ENCODE measurements at places on chromosomes 2 and 18.

- no peak for DNase-seq
Measured at GRCh38 chr2:95342556-95343320, 45.6 kb downstream of the KCNIP3 start.

- peak; percentile 77 for DNase-seq
Measured at GRCh38 chr18:76528477-76529432, 33.7 kb upstream of the ZNF516 start.

GRCh38 chr18:78838183-78838582 is 141.4 kb upstream of the SALL3 start:
- no peak for DNase-seq

DNA sequence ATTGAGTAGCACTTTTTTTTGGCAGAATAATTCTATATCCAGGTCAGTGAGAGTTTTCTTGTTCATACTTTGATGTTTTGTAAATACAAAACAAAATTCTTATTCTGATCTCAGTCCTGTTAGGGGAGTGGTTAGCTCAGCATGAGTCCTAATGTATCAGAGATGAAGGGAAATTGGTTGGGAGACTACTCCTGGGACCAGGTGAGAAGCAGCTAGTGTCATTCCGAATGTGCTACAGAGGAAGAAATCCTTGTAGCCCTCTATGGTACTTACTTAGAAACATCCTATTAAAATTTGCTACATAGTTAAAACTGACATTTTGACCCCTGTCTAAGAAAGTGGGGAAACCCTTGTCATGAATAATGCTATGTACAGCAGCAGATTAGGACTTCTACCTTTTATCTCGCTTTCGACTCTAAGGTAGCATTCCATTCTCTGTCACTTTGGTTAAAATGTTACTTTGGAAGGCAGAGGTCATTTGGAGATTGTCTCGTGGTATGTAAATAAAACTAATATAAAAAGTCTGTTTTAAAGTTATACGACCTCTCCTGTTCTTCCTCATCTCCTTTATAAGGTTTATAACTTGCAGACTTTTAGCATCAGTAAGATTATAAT is 65.8 kb downstream of the PARD3B start:
- no peak for DNase-seq

GRCh38 chr2:95353055-95353575 is 49.4 kb upstream of the FAHD2A start:
- no peak for DNase-seq

All from NCI-H510A (cell line).